ACHN (cell line): ENCODE measurements at places on chromosomes 3 and 15.

- no peak for DNase-seq
Observed at GRCh38 chr3:38067508-38068233, 28.7 kb downstream of the DLEC1 start.

DNA sequence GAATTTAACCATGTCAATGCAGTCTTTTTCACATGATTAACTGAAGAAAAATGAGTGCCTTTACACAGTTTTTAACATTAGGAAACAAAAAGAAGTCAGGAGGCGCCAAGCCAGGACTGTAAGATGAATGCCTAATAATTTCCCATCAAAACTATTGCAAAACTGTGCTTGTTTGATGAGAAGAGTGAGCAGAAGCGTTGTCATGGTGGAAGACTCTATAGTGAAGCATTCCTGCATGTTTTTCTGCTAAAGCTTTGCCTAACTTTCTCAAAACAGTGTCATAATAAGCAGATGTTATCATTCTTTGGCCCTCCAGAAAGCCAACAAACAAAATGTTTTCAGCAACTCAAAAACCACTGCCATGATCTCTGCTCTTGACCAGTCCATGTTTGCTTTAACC is 156.8 kb upstream of the CDIN1 start:
- DNase-seq = no peak

DNA sequence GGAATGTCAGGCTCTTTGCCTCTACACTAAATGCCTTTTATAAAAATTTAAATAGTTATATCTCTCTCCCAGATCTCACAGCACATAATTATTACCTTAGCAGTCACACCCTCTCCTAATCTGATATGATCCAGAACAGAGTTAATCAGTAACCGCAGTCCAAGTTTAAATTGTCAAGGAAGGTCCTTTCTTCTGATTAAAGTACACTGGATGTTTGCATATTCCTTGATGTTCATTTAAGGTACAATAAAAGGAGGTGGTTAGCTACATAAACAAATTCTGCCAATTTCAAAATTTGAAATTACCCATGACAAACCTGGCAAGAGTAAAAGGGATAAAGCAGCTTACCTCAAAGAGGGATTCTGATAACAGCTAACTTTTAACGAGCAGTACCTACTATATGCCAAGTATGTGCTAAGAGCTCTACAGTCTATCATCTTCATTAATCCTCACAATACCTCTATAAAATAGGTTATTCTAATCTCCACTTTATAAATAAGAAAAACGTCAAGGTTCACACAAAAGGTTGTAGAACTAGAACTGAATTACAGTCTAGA is 4.3 kb downstream of the GOLIM4 start:
- DNase-seq = no peak

GRCh38 chr3:186046838-186047237 is 62.1 kb downstream of the ETV5 start:
- no peak for DNase-seq

- no peak for DNase-seq
Observed at GRCh38 chr3:139032326-139033002, 11.7 kb upstream of the PRR23B start.

GRCh38 chr3:78277801-78278200 is 1237.9 kb downstream of the ROBO2 start:
- no peak for DNase-seq

DNA sequence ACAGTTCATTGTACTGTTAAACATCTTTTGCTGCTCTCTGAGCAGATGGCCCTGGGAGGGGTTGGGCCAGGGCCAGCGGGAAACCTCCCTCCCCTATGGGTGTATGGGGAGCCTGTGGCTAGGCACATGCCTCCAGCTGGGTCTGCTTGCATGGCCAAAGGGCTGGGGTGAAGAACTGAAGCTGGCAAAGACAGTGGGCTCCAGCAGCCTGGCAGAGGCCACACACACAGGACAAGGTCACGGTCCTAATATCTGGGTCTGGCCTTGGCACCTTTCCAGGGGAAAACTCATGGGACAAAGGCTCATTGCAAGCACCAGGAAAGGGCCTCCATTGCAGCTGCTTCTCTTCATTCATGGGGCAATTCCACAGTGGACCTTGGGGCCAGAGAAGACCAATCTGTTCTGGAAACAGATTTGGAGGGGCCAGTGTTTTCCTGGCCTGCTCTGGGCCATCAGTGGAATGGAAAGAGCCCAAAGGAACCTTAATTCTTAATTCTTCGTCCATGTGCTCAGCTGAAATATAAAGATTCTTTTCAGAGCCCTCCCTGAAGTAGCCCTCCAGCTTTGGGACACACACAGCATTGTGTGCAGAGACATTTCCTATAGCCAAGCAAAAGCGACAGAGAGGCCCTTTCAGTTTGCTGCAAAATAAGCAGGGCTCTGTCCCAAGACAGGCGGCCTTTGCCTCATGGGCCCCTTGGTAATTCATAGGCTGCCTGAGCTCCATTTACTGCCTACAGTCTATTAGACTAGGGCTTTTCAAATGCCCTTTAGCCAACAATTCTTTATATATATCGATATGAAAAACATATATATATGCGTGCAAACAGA is 11.3 kb upstream of the LIMD1 start:
- no peak for DNase-seq
